ENCODE measurements at places on chromosomes 1 and 21.

DNA sequence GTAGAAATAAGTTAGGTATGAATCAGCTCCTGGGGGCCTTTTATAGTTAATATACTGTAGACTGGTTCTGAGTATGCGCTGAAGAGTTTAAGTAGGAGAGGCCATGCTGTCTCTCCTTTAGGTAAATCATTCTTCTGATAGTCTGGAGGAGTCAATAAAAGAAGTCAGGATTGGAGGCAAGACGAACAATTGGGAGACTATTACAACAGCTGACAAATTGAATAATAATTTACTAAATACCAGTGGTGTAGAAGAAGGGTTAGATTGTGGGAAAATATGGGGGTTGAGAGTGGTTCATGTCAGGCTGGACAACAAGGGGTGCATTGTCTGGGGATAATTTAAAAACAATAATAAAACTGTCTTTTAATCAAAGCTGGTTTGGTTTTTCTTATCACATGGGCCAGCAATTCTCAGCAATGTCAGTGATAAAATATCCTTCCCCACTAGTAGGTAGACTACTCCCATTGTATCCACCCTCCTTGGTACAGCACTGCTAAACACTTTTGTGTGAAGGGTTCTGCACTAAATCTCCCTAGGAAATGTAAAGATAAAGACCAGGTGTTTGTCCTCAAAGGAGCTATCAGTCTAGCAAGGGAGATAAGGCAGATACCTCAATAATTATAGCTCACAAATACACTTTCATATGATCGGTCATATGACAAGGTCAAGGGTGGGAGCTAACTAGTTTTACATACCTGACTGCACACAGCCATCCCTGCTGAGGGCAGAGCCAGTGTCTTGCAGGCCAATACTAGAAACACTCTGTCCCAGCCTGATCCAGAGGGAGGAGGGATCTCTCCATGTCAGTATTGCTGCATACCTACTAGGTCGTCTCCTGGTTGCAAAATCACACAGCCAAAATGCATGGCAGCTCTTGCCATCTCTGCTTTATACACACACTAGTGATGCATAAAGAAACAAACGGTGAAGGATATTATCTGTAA lies 299.7 kb downstream of the VAV3 start:
- DNase-seq: no peak

GRCh38 chr1:177246710-177247580 lies 76.2 kb downstream of the BRINP2 start:
- no peak for DNase-seq

DNA sequence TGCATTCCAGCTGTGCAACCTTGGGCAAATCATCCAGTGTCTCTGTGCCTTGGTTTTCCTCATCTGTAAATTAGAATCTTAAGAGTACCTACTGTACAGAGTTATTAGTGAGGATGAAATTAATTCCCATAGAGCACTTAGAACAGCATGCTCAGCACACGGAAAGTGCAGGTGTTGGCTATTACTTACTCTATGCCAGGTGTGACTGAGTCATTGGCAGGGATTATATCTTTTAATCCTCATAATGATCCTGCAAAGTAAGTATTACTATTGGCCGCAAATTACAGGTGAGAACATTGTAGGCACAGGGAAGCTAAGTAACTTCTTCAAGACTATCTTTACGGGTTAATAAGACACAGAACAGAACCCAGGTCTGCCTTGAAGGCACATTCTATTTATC lies 6.3 kb upstream of the UBE2U start:
- no peak for DNase-seq

GRCh38 chr1:43048601-43049011 lies 89.9 kb upstream of the SLC2A1 start:
- DNase-seq: no peak

- DNase-seq: no peak
Measured at GRCh38 chr1:207321790-207322645, 540 bp downstream of the CD55 start.

- DNase-seq: no peak
Measured at GRCh38 chr21:22374218-22374969, 1376.2 kb downstream of the NCAM2 start.

- no peak for DNase-seq
Measured at GRCh38 chr1:246142320-246142893, 364.7 kb downstream of the SMYD3 start.

DNA sequence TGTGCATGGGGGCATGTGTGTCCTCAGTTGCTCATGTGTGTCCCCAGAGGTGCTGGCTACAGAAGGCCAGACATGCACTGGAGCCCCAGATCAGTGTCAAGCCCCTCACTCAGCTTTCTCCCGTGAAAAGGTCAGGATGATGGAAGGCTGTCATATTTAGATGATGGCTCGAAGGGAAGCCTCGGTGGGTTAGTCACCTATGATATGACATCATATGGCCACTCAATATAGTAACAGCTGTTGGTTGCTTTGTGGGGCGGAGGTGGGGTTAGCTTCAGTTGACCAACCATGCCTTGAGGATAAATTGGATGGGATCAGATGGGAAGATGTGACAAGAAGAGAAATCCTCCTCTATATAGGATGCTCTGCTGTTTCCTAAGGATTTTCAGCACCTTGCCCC lies 43.5 kb upstream of the ATF3 start:
- DNase-seq: no peak

DNA sequence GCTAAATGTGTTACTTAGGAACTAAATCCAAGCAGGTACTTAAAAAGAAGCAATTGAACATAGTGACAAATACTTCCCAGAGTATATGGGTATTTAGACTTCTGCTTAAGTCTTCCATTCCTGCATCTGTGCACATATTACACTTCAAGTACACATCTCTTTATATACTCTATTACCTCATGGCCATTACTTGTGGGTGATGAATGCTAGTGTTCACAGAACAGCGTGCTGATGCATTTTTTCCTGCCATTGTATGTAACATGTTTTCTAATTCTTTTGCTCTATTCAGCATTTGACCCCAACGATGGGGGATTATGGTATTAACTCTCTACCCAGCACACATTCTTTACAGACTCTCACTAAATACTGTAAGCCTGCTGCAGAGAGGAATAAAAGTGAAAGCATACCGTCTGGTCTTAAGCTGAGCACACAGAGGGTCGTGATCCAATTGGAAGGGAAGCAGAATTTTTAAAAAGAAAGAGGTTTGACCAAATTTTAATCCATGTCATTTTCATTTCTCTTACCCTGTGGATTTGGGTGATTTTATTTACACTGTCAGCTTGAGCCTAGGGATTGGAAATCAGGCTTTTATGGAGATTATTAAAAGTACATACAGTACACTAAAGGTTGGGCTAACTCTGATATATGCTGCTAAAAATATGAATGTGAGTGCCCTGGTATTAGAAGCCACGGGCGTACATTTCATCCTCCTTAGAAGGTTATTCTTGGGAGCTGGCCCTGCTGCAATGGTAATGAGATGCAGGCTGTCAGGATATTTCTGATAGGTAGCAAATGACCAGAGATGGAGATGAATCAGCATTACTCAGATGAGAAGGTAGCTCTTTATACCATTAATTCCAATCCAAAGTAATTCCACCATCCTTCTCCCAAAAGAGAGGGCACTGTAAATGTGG lies 95.5 kb upstream of the PROX1 start:
- no peak for DNase-seq

DNA sequence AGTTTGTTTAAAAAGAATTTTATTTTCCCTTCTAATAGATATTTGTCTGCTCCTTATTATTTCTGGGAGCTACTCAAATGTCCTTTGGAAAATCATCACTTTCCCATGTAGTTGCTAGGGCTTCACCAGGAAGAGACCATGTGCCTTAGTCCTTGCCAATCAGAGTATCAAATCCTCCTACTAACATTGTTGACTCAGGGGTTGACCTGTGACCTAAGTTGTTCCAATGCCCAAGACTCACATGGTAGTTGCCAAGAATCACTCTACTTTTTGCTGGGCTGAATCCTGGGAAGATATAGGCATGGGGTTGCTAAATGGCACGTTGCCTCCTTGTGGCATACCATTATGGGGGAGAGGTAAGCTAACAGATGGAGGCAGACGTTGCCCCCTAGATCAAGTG lies 58.2 kb upstream of the FOXD3 start:
- no peak for DNase-seq

GRCh38 chr21:38439426-38439825 lies 58.9 kb downstream of the ERG start:
- DNase-seq: no peak

DNA sequence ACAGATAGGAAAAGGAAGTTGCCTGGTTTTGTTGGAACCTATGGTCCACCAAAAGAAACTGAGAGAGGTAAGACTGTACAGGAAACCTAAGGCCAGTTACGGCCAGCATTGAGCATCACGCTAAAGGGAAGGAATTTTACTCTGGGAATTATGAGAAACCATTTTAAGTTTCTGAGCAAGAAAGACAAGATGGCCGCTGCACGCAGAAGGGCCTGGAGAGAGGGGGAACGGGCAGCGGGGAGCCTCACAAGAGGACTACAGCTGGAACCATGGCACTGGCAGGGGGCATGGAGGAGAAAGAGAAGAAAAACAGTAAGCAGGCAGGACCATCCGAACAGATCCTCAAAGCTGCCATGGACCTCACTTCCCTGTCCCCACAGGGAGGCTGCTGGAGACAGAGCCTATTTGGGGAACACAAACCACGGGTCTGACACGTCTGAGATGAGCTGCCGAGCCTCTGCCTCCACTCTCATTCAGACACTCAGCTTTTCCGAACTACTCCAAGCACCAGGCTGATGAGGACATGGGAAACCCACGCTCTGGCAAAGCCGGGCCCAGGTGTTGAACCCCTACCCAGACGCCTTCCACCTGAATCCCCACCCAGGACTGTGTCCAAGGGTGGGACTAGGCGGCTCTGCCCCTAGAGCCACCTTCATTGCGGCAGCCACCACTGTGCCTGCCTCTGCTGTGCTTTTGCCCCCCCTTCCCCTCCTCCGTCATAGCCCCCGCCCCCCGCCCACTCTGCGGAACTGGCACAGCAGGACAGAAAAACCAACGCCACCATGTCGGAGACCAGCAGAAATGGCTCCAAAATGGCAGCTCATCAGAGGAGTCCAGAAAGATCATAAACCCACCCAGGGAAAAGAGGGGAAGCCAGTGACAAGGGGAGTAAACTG lies 69.0 kb downstream of the CD46 start:
- no peak for DNase-seq

- peak; percentile 33 for DNase-seq
Measured at GRCh38 chr1:152107031-152107983, 7.9 kb downstream of the TCHH start.

- DNase-seq: peak; percentile 83
Measured at GRCh38 chr1:21508580-21509350, 458 bp upstream of the ALPL start.

- DNase-seq: no peak
Measured at GRCh38 chr1:154524881-154525280, 22.7 kb upstream of the SHE start.

GRCh38 chr1:59689730-59690129 lies 125.0 kb upstream of the HOOK1 start:
- no peak for DNase-seq

- DNase-seq: no peak
Measured at GRCh38 chr1:76298399-76298798, 223.9 kb downstream of the ST6GALNAC3 start.

DNA sequence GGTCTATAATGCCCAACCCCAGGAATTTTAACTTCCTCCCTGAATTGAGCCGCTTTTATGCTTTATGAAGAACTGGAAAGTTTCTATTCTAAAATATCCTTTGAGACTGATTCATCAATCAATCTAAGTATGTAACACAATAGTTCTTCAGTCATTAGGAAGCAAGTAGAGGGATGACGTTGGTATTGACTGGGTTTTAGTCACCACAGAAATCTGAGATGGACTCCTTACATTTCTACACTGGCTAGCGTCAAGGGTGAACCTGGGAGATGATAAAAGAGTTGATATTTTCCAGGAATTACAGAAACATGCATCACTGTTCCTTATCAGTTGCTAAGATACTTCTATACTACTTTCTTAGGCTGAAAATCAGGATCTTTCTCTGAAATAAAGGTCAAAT lies 308.0 kb downstream of the HMCN1 start:
- no peak for DNase-seq

DNA sequence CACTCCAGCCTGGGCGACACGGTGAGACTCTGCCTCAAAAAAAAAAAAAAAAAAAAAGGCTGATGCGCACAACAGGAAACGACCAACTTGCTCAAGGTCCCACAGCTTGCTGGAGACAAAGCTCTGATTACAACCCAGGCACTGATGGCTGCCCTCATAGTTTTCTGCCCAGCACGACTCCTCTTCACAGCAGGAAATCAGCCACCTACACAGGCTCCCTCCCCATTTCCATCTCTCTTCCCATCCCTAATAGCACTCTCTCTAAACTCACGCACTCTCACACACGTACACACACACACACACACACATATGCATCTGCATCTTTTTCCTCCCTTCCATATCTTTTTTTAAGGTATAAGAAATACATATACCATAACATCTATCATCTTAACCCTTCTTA lies 153.5 kb upstream of the SOD1 start:
- no peak for DNase-seq

DNA sequence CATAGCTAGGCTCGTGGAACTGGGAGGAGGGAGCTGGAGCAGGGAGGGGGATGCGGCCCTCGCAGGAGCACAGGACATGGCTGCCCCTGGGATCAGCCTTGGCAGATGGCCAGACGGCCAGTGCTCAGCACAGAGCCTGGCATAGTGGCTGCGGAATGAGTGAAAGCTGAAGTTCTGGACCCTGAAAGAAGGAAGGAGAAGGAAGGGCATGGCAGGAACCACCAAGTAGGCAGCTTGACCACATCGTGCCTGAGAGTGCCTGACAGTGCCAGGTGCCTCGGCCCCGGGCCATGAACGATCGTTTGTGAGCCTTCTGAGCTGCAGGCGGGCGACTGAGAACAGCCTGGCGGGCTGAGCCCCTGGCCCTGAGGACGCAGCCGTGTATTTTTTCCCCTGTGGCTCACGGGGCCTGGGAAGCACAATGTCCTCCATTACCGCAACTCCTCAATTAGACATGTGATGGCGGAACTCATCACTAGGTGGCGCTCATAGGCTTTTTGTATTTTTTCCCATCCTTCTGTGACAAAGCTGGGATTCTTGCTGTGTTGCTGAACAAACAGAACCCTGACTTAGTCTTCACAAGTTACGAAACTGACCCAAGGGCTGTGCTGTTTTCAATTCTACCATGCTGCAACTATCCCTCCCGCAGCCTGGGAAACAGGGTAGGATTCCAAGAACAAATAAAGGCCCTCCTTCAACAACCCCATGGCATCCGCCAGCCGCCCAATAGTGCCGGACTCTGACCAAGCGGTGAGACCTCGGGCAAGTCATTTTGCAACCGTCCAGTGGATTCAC lies 29.9 kb upstream of the TMEM61 start:
- DNase-seq: peak; percentile 56

DNA sequence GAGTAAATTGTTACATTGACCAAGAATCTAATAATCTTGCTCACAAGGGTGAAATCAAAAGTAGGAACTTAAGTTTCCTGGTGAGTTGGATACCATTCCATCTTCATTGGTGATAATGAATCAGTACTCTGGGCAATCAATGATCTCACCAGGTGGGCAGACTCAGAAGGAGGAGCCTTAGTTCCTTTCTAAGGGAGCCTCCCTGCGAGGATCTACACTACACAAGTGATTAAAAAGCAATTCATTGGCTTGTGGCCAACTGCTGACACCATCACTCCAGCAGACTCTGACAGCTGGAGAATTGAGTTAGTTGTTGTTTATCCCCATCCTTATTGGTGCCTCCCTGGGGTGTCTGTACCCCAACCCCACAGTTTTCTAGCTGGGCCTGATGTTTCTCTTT lies 84.1 kb upstream of the VANGL1 start:
- no peak for DNase-seq

All from activated naive CD8-positive, alpha-beta T cell treated with anti-CD3 and anti-CD28 coated beads, Interleukin-2, amount 10 ng/mL, durations not matched to agents 7 days and 5 days (primary cell).